Left colon (tissue), 2 donors: ENCODE measurements at places on chromosomes 6 and 20. TPM values are rescaled to one million over a fixed set of nuclear protein-coding genes. Genes with fewer than 3 reads are reported as not detected.

GRCh38 chr6:117613920-117614560, 11.7 kb upstream of the GOPC start:
- DNase-seq: no peak

- no peak for DNase-seq
These were observed 244.5 kb downstream of the PKHD1 start for GRCh38 chr6:51842804-51843378.

DNA sequence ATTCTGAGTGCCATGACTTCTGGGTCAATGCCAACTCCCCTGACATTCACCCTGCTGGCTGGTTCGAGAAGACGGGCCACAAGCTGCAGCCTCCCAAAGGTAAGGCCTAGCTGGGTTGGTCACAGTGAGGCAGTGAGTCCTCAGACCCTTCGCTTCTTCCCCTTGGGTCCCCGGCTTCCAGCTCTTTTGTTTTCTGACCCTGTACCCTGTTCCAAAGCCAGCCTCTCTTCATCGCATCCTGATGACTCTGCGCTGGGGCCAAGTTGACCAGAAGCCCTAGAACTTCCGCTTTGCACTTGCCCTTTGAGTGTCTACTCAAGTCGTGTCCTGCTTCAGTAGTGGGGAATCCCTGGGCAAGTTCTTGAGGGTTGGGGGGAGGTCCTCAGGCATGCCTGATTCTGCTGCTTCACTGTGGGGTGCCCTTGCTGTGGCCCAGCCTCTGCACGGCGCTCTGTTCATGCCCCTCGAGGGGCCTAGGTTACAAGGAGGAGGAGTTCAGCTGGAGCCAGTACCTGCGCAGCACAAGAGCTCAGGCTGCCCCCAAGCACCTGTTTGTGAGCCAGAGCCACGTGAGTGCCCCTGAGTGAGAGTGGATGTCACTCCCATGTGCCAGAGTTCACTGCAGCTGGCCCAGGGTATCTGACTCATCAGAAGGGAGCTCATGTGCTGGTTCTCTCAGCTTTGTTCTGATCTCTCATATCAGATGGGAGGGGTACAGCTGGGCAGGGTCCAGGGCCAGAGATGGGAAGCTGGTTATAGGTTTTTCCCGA, 23.0 kb downstream of the L3MBTL1 start:
- no peak for DNase-seq

Gene MOCS1
- 18.8 TPM for total RNA-seq

DNA sequence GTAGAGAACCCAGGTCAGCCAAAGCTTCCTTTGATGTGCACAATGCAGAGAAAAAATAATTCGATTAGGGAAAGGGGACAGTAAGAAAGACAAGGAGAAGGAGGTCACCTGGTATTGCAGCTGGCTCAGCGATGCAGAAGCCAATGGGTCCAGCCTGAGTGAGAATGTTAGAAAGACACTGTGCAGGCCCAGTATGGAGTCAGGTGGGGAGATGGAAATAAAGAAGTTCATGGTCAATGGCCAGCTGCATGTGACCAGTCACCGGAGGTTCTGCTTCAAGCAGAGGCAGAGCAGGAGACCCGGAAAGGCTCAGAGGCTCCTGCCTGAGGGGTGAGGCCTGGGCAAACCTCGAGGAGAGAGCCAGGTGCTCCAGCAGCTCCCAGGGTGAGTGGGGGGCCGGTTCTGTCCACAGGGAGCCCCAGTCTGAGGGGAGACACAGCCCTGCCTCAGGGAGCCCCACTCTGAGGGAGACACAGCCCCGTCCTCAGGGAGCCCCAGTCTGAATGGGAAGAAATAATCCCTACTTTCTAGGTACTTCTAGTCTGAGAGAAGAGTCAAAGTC, 51.3 kb downstream of the LRFN2 start:
- no peak for DNase-seq

GRCh38 chr6:26311385-26312095, 53.5 kb upstream of the BTN3A2 start:
- DNase-seq: no peak

DNA sequence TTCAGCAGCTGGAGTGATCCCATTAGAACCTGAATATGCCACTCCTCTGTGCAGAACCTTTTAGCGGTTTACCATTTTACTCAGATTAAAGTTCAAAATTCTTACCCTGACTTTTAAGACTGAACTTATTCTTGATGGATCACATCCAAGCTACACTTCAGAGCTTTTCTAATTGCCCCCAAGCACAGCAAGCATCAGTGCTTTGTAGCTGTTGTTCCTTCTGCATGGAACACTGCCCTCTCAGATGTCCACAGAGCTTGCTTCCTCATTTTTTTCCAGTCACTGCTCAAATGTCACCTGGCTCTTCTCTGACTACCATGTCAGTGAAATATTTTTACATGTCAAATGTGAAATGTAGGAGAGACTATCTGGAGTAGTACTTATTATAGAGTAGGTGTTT, 1.6 kb upstream of the SLC35B3 start:
- no peak for DNase-seq

DNA sequence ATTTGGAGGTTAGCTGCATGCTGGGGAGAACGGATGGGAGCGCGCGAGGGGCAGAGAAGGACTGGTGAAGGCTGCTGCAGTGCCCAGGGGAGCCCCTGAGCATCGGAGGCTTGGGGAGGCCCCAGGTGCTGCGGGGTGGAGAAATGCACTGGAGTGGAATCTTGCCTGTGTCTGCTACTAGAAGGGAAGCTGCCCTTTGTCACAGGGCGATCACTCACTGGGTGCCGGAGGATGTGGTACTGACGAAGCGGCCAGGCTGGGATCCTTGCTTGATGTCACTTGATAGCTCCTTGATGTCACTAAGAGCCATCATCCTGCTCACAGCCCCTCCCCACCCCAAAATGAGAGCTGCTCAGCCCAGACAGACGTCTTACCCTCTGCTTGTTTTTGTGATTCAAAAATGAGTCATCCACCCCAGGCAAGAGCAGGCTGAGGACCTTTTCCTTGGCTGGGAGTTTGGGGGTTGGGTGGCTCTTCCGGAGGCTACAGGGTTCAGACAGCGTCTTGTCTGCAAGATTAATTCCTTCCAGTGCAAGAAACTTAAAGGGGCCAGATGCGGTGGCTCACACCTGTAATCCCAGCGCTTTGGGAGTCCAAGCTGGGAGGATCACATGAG, 62.6 kb upstream of the PMEPA1 start:
- no peak for DNase-seq

DNA sequence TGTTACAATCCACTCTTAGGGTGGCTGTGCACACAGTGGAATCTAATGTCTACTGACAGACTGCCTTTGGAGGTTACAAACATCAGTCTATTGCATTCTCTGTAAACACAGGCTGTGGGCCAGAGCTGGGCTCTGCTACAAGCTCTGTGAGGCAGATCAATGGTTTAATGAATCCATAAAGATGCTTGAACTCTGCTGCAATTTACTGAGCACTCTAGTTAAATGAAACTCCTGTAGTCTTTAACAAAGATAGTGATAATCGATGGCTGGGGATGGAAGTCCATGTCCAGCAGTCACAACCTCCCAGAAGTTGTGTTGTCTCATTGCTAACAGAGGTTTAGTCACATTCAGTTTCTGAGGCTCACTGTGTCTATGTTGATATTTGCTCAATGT, 50.5 kb downstream of the SOBP start:
- no peak for DNase-seq

DNA sequence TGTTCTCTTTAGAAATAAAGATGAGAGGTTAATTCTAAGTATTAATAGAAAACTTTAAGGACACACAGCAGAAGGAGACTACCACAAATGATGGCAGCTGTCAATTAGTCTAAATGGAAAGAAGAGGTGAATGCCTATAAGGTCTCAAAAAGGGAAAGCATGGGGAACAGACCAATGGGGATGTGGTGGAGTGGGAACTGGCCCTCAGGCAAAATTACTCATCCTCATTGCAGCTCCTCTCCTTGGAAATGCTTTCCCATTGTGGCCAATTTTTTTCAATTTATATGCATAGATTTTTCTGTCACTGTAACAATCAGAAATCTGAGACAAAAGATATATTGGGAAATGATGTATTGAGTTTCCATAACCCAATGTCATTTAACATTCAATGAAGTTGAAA, 222.9 kb upstream of the DEFB112 start:
- DNase-seq: no peak

DNA sequence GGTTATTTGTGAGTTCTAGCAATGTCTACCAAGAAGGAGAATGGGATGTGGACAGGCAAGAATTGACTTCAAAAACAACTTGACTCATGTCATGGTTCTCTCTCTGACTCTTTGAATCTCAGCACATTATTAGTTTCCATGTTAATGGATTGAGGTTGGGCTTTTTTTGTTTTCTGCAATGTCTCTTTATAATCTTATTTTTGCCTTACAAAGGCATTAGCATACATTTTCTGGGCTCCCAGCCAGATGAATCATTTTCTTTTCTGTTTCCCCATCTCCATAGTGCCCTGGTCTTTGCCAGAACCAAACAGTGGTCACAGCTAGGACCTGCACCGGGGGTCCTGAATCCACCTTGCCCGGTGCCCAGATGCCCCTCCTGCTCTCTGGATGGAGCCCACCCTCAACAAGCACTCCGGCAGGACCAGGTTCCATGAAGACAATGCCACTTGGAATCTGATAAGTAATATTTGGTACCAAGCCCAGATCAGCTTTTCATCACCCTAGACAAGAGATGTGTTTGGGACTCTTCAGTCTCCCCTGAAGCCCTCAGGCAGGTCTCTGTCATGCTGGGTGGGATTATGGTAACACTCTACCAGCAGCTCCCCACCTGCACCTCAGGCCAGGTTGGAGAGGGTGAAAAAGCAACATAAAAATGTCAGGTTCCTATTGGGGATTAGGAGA, 266.7 kb upstream of the SULF2 start:
- no peak for DNase-seq

GRCh38 chr20:44083220-44083933, 103.6 kb downstream of the JPH2 start:
- DNase-seq: no peak

- DNase-seq: peak; percentile 55
These were observed 14.3 kb upstream of the CBFA2T2 start for GRCh38 chr20:33475381-33476152.

DNA sequence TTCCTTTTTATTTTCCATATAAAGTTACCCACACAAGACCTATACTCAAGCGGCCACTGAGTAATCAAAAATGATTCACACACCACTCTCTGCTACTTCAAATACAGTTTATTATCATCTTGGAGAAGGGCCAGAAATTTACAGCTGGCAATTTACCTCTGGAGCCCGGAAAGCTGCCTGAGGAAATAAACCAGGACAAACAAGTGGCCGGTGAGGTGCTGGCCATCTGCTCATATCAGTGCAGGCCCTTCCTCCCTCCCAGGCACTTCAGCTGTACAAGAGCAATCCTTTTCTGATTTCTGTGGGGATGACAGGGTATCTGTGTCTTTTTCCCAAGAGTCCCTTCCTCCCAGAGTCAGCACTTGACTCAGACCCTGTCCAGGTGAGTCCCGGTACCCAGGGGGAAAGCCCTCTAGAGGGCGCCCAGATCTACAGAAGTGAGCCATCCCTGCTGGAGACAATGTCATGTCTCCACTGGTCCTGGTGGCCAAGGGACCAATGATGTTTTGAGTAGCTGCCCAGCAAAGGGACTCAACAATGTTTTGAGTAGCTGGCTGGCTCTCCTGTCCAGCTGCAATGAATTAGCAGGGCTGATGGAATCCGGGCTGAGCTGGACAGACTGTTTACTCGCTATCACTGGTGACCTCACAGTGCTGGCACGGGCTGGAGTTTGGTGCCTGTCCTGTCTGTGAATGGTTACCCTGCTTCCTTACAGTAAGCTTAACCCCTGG, 23.6 kb downstream of the LRP11 start:
- peak; percentile 80 for DNase-seq

DNA sequence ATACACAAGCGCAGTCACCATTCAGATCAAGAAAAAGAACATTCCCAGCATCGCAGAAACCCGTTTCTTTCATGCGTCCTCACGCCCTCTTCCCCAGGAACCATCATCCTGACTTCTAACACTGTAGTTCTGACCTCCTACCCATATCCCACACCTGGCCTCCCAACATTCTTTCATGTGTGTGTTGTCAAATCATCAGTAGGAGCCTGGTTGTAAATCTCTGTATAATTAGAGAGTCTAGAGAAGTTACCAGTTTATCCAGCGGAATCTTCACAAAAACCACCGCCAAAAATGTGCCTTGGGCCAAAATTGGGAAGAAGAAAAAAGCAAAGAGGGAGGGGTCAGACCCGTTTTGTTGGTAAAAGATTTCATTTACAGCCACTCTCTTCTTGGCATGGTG, 91.6 kb downstream of the RTN4IP1 start:
- no peak for DNase-seq

Gene SH3BGRL2
- total RNA-seq: 157 TPM

Gene SLCO4A1
- total RNA-seq: 15.0 TPM

Gene PTCRA
- total RNA-seq: not detected

DNA sequence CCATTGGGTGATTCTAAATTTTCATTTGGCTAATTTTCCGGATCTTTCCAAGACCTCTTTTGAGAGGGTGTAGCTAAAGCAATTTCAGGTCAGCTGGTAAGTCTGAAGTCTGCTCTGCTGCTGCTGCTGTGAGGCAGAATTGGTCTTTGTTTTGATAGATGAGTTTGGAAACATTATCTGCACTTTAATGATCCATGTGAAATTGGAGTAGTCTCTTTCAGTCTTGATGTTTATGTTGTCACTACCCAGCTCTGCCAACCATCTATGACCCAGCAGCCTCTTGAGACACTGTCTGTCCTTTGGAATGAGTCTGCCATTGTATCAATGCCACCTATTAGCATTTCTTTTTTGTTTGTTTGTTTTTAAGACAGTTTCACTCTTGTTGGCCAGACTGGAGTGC, 44.1 kb downstream of the TXNDC5 start:
- no peak for DNase-seq

Gene HLA-DQB1
- total RNA-seq: 39.3 TPM

Gene B3GAT2
- not detected for total RNA-seq

DNA sequence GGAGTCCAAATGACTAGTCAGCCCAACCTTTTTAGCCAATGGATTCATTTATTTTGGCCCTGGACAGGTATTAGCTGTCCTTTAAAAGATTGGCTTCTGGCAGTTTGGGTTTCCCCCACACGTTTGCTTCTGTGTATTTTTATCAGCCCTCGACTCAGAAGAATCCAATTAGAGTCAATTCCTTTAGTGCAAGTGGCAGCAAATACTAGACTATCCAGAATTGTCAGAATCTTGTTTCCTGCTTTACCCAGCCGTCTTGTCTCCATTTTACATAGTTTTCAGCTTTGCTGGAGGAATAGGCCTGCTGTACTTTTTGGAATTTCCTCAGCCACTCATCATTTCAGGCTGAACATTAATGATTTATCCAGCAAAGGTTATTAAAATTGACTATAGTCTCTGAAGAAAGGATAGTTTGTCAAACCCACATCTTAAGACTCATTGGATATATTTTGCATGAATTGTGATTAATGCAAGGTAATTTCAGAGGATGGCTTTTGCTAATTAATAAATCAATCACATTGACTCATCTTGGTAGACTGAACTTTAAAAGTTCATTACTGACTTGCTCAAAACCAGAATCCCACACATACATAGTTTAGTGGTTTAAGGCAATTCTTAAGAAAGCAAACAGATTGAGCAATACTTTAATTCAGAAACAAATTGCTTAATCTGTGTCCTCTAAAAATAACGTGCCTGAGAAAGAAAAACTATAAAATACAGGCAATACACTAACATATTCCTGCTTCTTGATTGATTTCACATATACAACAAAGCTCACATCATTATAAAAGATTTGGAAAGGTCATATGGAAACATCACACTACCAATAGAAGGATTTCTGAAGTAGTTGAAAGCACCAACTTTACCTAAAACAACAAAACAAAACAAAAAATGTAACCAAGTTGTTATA, 62.9 kb upstream of the ZNF217 start:
- DNase-seq: no peak

Gene RWDD1
- 29.1 TPM for total RNA-seq
